ENCODE measurements at places on chromosomes 4 and X.

DNA sequence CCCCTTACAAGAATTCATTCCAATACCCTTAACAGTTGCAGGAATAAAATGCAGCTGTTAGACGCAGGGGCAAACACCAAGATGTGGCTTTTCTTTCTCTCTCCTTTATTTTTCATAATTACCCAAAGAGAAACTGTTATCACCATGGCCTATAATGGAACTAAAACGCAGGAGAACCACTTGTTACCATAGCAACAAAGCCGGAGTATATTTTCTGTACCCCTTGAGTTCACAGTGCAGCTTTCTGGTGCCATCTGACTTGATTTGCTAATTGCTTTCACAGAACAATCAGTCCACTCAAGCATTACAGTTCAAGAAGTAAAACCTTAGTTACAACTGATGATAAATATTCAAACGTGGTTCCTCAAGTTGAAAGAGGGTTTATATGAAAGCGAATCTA lies 157.9 kb downstream of the AMELX start:
- DNase-seq, result no peak

DNA sequence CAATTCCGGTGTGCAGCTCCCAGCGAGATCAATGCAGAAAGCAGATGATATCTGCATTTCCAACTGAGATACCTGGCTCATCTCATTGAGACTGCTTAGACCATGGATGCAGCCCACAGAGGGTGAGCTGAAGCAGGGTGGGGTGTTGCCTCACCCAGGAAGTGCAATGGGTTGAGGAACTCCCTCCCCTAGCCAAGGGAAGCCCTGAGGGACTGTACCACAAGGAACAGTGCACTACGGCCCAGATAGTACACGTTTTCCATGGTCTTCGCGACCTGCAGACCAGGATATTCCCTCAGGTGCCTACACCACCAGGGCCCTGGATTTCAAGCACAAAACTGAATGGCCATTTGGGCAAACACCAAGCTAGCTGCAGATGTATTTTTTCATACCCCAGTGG lies 150.0 kb downstream of the TET2 start:
- no peak for DNase-seq

- no peak for DNase-seq
Observed at GRCh38 chrX:37613933-37614332, 42.5 kb downstream of the LANCL3 start.

- DNase-seq, result no peak
Observed at GRCh38 chr4:73378887-73379286, 25.2 kb upstream of the ALB start.

- no peak for DNase-seq
Observed at GRCh38 chr4:30245140-30245539, 475.0 kb upstream of the PCDH7 start.

- no peak for DNase-seq
Observed at GRCh38 chr4:183287677-183288076, 32.4 kb downstream of the CLDN22 start.

DNA sequence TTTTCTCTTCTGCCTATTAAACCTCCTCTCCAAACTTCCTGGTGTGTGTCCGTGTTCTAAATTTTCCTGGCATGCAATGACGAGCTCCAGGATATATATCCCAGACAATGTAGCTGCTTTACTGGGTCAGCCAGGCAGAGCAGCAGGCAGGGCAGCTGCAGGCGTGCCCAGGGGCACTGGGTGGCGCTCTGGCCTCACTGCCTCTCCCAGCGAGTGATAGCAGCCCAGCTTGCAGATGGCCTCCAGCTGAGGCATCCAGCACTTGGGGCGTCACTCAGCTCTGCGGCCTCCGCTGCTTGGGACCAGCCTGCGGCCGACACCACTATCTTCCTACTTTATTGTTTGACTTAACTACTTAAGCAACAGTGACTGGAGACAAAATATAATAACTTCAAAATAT lies 23.0 kb upstream of the UBA6 start:
- DNase-seq, result no peak

DNA sequence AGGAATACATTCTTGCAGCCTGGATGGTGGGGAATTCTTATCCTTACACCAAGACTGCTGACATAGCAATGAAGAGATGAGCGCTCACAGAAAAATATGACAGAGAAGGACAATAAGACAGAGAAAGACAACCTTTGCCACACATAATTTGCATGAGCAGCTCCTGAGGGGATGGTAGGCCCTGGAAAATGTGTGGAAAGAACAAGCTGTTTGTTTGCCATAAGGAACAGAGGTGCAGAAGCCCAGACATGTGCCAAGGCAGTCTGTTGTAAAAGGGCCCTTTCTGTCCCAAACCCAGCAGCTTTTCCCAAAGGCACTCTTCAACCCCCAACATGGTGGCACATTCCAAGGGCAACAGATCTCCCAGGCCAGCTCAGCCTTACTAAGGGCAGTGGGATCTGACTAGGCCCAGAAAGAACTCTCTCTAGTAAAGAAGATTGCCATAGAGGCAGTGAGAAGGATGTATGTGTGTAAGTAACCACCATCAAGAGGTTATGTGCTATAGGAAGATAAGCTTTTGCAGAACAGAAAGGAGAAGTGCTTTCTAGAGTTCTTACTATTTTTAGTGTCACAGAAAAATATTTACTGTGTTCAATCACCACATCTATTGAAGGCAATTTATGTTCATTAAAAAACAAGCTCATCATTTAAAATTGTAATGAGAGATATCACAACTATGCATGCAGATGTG lies 287.0 kb upstream of the RASGEF1B start:
- DNase-seq, result no peak

DNA sequence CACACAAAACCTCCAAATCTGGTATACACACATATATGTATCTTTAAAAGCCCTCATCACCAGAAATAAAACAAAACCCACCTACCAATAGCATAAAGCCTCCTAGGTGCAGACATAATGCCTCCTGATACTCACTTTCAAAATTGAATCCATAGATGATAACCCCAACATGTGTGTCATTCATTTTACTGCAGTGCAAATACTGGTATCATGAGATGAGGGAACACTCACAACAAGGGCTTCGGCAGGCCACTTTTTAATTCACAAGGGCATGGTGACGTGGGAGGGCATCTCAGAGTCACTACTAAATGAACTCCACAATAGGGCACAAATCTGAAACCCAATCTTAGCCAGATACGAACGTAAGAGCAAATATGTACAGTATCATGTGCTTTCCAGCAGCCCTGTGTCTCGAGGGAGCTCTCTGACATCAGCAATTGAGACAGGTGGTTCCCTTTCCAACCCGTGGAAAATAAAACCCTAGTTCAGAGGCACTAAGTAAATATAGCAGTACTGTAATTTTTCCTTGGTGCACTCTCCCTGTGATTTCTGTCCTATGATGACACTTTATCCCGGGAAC lies 14.1 kb upstream of the PPARGC1A start:
- no peak for DNase-seq

- no peak for DNase-seq
Observed at GRCh38 chrX:30414144-30414543, 105.0 kb upstream of the NR0B1 start.

DNA sequence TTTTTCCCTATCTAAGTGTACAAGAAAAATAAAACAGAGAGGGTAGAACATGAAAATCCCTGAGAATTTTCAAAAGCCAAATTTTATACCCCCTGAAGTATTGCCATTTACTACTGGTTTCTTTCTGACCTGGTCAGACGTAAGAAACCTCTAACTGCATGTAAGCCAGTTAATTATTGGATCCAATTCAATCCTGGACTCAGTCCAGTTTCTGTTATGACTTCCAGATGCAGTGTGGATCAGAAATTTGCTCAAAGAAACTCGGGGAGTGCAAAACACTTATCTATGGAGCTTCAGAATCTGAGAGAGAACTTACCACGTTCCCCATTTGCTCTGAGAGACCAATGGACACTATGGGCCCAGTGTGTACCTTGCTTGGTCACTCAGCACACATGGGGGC lies 383.5 kb downstream of the KLHL4 start:
- DNase-seq, result no peak

DNA sequence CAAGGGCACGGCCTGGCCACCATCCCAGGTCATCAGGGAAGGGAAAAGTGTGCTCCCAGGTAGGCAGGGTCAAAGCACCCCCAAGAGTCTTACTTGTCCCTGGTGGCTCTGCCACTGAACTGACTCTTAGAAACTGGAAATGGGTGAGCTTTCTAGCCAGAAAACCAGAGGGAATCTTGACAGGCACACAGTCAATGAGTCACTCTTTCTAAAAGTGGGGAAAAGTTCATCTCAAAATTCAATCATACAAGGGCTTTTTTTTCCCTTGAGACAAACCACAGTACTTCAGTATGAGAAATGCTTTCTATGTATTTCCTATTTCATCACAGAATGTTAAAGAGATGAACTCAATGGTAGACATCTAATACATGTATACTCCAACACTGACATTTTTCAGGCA lies 12.5 kb downstream of the HPF1 start:
- peak; percentile 40 for DNase-seq

DNA sequence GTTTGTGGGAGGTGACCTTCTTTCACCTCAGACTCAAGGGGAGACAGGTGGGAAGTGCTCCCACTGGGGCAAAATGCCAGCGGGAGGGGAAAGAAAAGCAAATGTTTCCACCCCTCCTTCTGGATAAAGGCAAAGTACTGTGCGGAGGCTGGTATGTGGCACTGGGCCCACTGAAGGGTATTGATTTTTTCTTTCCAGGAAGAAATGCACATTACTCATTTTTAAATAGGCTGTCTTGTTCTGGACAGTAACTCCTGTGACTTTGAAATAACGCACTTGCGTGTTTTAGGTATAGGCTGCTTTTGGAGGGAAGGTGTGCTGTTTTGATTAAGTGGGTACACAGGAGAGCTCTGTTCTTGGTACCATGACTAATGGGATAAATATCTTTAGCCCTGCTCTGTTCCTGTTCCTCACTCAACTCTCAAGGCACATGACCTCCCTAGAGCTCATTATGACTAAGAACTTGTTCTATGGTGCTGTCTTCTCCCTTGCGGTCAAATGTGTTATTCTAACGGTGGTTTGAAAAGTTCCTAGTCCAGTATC lies 40.7 kb upstream of the MBTPS2 start:
- DNase-seq, result no peak

GRCh38 chr4:24888475-24889344 lies 24.1 kb downstream of the CCDC149 start:
- no peak for DNase-seq

GRCh38 chr4:27017623-27018022 lies 157.0 kb downstream of the STIM2 start:
- no peak for DNase-seq

- DNase-seq, result no peak
Observed at GRCh38 chr4:11608992-11609391, 180.3 kb upstream of the HS3ST1 start.

Measured in fibroblast of skin of left biceps (primary cell).